ENCODE measurements at places on chromosomes 12 and 14.

DNA sequence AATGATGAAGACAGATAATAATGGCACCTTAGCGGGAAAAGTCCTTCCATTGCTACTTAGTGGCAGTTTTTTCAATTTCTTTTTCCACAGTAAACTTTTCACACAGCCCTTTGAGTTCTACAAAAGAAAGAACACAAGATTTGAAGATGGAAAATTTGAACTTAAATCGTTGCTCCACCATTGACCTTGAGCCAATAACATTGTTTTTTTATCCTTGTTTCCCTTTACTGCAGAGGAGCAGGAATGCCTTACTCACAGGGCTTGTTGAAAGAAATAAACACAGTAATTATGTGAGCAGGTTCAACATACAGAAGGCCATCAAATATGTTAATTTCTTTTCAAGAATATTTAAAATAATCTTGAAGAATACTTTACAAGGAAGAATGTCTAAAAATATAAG lies 181.5 kb upstream of the KRR1 start:
- DNase-seq, result no peak

DNA sequence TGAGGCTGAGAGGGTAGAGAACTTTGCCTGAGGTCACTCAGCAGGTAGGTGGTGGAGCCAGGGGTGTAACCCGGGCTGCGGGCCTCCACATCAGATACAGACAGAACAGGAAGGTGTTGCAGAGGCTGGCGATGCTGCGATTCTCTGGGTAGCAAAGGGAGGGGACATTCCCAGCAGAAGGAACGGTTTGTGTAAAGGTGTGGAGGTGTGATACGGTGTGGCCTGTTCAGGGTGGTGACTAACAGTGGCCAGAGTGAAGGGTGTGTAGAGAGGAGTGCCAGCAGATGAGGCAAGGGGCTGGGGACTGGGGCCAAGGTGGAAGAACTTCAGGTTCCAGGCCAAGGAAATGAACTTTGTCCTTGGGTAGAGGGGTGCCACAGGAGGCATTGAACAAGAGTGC lies 18.2 kb upstream of the FAIM2 start:
- DNase-seq, result no peak

- DNase-seq, result no peak
These were observed 163.7 kb upstream of the HIF1A start for GRCh38 chr14:61531465-61532122.

DNA sequence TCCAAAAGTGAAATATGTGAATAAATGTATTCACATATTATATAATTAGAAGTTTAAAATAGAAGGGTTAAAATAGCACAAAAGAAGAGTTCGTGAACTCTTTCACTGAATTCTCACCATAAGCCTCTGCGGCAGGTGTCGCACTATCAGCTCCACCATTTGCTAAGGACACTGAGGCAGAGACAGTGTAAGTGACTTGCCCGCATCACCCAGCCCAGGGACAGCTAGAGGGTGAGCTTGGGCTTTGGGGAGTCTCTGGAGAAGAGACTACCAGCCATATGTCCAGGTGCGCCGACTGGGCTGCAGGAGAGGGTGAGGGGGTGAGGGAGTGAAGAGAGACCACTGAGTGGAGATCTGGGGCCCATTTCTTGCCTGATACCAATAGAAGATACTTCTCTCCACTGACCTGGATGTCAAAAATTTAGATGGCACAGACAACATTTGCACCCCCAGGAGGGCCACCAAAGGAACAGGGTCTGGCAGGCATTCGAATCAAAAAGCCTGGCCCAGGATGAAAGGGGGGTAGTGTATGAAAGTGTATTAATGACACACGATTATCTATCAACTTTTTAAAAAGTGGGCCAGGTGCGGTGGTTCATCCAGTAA lies 28.5 kb downstream of the FAIM2 start:
- DNase-seq, result no peak

- DNase-seq, result no peak
These were observed at the start of gene NKX2-1 for GRCh38 chr14:36519431-36520321. Gene NKX2-1, minus strand, starts transcription at chr14:36520232. Its CDS starts 103 bp downstream, at chr14:36520129.

- no peak for DNase-seq
These were observed 40.3 kb downstream of the PEX5 start for GRCh38 chr12:7229741-7230140.

DNA sequence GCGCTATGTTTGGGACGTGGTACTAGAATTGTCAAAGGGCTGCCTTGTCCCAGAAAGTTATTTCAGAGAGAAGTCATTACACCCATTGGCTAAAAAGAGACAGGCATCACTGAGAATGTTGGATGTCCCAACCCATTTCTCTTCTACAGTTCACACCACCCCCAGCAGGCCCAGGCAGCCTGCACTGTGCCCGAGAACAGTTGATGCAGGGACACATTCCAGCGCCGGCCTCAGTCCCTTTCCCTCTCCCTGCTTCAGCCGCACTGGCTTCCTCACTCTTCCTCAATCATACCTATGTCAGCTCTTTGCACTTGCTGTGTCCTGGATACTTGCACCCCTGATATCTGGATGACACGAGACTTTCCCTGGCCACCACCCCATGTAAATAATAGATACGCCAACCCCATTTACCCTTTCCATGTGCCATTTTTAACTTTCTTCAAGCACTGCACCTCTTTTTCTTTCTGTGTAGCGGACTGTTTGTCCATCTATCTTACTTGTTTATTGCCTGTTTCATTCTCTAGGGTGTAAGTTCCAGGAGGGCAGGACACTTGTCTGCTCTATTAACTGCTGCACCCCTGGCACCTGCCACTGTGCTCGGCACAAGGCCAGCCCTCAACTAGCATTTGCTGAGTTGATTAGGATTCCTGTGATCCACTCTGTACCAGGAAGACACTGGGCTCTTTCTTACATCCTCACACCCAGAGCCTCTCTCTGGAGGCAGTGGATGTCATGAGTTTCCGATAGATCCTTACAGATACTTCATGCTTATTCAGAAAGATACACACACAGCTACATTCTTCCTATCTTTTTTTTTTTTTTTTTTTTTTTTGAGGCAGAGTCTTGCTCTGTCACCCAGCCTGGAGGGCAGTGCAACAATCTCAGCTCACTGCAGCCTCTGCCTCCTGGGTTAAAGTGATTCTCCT lies 76.6 kb upstream of the CEP83 start:
- DNase-seq, result no peak

DNA sequence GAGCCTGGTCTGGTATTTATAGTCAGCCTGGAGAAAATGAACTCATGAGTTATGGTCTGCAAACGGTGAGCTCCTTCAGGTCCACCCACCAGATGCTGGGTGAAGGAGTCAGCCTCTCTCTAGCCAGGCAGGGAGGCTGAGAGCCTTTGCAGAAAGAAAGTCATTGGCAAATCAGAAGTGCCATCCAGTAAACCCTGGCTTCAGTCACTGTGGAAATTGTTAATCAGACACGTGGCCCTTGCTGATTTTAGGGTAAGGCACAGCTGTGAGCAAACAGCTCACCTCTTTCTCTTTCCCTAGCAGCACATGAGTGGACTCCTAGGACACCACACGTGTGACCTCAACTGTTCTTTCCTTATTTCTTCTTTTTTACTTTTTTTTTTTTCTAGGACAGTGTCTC lies 44.9 kb downstream of the CHST11 start:
- DNase-seq, result no peak

GRCh38 chr12:121701667-121702277 lies 10.8 kb upstream of the TMEM120B start:
- no peak for DNase-seq

- DNase-seq, result no peak
These were observed 465.2 kb downstream of the LRIG3 start for GRCh38 chr12:58455136-58455535.

All from activated B cell treated with CpG ODN at 0.5 μM for 24 hours (primary cell).